ENCODE measurements at places on chromosomes 3 and 15. TPM values are rescaled to one million over a fixed set of nuclear protein-coding genes. Genes with fewer than 3 reads are reported as not detected.

DNA sequence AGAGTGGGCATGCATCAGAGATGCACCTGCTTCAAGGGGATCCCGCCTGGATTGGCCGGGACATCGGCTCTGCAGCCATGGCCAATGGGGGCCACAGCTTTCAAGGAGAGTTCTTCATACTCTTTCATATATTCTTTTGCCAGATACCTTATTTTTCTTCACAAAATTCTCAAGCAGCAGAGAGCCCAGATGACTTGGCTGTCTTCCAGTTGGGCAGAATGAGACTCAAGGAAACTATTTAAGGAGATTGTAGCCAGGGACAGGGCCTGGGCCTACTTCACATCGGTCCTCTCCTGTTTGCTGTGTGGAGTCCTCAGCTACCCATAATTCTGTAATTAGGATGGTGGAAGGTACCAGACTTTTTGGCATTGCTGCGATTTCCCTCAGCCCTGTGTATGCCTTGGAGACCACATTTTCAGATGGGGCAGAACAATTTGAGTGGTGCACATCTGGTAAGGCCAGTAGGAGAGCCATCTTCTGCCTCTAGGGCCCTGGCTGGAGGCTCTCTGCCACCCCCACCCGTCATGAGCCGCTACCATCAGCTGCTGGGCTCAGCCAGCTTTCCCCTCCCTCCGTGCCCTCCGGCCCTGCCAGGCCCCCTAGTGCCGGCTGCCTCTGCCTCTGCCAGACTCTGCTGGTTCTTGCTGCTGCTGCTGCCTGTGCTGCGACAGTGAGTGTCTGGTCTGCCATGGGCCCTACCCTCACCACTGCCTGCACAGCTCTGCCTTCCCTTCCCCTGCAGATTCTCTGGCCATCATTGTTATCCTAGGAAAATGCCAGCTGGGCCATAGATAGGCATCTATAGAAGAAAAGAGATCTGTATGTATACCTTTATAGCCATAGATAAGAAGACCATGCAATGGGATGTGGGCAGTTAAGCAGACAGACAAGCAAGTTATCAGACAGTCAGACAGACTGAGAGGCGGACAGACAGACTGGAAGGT is 6.7 kb downstream of the PLIN1 start:
- no peak overlapping the region for H3K4me3 ChIP-seq
- H3K4me1 ChIP-seq: no peaks in the 10 kb centered on the region
- no peaks in the 10 kb centered on the region for H3K36me3 ChIP-seq
- no peak overlapping the region for H3K27ac ChIP-seq

The ISLR2 gene
- total RNA-seq: not detected

DNA sequence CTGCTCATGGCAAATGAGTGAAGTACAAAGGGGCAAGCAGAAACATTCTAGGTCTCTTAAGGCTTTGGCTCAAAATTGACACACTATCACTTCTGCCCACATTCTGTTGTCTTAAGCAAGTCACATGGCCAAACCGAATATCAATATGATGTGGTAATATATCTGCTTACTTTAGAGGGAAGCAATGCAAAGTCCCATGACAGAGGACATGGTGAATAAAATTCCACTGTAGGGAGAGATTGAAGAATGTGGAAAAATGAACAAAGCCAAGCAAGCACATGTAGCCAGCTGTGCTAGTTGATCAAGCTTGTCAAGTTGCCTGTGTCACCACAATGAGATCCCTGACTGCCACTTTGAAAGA is 11.2 kb upstream of the TBC1D5 start:
- no peak overlapping the region for H3K4me3 ChIP-seq
- H3K36me3 ChIP-seq: no peaks in the 10 kb centered on the region
- no peak overlapping the region for H3K27ac ChIP-seq
- H3K27me3 ChIP-seq: no peaks in the 10 kb centered on the region
- DNase-seq: no peak

The CDHR4 gene
- 6.0 TPM for total RNA-seq

DNA sequence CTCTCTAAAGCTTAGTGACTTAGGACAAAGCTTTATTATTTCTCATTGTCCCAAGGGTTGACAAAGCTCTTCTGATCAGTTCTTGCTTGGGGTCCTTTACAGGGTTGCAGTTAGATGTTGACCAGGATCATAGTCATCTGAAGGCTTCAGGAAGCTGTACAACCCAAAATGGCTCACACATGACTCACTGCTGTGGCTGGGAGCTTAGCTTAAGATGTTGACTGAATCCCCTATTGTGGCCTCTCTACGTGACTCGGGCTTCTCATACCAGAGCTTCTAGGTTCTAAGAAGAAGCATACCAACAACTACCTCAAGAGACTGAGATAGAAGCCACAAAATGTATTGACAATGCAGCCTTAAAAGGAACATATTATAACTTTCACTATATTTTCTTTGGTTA is 569.6 kb upstream of the ROBO2 start:
- H3K27me3 ChIP-seq: no peaks in the 10 kb centered on the region
- H3K4me1 ChIP-seq: no peaks in the 10 kb centered on the region
- no peak overlapping the region for H3K27ac ChIP-seq
- DNase-seq: no peak
- H3K4me3 ChIP-seq: no peak overlapping the region

DNA sequence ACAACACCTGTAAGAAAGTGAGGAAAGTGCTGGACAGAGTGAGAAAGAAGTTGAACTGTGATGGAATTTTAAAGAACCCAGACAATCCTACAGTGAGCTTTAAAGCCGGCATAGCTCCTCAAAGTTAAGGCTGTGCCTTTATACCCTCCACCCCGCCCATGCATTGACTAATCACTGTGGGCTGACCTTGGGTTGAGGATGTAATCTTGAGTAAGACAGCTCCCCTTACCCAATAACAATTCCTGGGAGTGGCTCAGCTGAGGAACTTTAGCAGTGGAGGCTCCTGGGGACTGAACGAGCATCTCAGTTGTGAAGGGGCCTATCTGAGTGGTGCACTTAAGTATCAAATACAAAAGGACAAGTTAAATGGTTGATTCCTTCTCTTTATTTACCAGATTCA is 35.7 kb upstream of the ZNF770 start:
- H3K36me3 ChIP-seq: no peaks in the 10 kb centered on the region
- H3K27me3 ChIP-seq: no peaks in the 10 kb centered on the region
- no peak overlapping the region for H3K27ac ChIP-seq
- H3K4me3 ChIP-seq: no peak overlapping the region

DNA sequence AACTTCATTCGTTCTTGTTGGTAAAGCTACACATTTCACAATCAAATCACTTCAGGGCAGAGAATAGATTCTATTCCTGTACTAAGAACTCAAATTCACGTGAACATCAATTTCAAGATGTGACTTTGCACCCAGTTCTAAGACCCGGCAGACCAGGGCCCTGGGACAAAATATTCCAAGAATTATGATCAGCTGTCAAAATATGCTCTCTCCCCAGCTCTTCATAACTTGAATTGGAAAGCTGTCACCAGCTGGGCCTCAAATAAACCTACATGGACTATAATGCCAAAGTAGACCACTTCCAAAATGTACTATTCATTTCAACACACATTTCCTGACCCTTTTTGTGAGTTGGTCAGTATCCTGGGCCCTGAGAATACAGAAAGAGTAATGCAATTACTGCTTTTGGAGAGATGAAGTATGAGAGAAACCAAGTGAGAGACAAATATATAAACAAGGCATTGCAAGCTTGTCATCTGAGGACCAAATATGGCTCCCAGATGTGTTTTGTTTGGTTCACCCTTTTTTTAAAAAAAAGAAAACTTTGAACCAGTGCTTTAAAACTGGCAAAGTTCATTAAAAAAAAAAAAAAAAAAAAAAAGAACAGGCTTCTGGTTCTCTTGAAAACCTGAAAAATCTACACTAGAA is 14.9 kb downstream of the MAGI1 start:
- no peak overlapping the region for H3K4me3 ChIP-seq
- H3K27me3 ChIP-seq: no peaks in the 10 kb centered on the region
- no peaks in the 10 kb centered on the region for H3K36me3 ChIP-seq
- H3K27ac ChIP-seq: no peak overlapping the region

- H3K27me3 ChIP-seq: no peaks in the 10 kb centered on the region
- no peak for DNase-seq
- H3K27ac ChIP-seq: peak overlapping the region; percentile 99
- H3K4me1 ChIP-seq: peaks cover 55% of the 10 kb centered on the region
- H3K36me3 ChIP-seq: no peaks in the 10 kb centered on the region
Observed at GRCh38 chr3:160564949-160565441, 376 bp downstream of the KPNA4 start.

DNA sequence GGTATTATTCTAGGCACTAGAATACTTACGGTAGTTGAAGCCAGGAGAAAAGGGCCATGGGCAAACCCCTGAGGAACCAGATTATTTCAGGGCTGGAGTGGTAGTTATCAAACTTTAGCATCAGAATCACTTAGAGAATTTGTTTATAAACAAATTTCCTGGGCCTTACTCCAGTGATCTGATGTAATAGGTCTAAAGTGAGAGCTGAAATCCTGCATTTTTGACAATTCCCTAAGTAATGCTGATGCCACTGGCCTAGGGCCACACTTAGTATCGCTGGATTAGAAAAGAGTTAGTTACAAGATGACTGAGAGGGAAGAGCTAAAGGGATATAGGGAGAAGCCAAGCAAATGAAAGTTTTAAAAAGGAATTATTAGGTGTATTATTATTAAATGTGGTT is 412.5 kb upstream of the THRB start:
- H3K4me1 ChIP-seq: no peaks in the 10 kb centered on the region
- no peak overlapping the region for H3K27ac ChIP-seq
- H3K27me3 ChIP-seq: no peaks in the 10 kb centered on the region
- H3K36me3 ChIP-seq: no peaks in the 10 kb centered on the region
- H3K4me3 ChIP-seq: no peak overlapping the region

DNA sequence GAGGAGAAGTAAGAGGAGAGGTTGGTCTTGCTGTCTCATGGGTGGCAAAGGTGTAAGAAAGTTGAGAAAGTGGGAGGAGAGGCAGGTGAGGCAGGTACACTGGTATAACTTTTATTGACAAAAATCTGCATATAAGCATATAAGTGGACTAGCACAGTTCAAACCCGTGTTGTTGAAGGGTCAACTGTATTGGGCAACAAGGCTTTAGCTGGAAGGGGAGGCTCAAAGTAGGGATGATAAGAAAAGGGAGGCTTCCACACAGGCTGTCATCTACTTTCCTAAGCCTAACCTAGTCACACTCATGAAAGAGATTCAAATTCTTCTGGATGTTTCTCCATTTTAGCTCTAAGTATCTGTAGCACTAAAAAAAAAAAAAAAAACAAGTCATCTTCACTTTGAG is 188.1 kb upstream of the SEMA6D start:
- no peaks in the 10 kb centered on the region for H3K36me3 ChIP-seq
- no peak overlapping the region for H3K4me3 ChIP-seq
- H3K27ac ChIP-seq: no peak overlapping the region
- no peaks in the 10 kb centered on the region for H3K27me3 ChIP-seq

DNA sequence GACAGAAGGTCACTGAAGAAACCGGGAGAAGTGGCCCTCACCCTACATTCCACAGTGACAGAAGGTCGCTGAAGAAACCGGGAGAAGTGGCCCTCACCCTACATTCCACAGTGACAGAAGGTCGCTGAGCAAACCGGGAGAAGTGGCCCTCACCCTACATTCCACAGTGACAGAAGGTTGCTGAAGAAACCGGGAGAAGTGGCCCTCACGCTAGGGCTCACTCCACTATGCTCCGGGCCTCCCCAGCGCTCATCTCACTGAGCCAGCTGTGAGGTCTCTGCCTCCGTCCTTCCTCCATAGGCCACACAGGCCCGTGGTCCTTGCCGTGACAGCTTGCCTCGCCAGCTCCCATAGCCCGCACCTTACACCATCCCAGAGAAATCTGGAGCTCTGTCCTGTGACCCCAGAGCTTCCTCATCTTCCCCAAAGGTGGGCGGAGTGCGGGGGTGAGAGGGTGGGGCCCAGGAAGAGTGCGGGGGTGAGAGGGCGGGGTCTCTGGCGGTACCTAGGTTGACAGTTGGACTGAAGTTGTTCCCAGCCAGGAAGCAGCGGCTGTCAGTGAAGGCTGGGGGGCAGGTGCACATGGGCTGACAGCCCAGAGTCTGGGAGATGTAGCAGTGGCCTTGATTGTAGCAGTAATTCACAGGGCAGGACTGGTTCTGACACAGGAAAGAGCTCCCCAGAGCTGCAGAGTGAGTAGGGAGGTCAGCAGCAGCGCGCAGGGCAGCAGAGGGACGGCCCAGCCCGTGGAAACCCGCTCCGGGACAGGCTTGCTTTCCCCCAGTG is 32.0 kb downstream of the MUC20 start:
- H3K27me3 ChIP-seq: no peaks in the 10 kb centered on the region
- no peak overlapping the region for H3K27ac ChIP-seq
- H3K36me3 ChIP-seq: no peaks in the 10 kb centered on the region

- no peaks in the 10 kb centered on the region for H3K36me3 ChIP-seq
- no peak for DNase-seq
- no peak overlapping the region for H3K27ac ChIP-seq
- no peaks in the 10 kb centered on the region for H3K27me3 ChIP-seq
Observed at GRCh38 chr3:42377681-42378080, 32.7 kb downstream of the LYZL4 start.

The MUC4 gene
- 11.3 TPM for total RNA-seq
